ENCODE measurements at places on chromosomes 7 and 10. TPM values are rescaled to one million over a fixed set of nuclear protein-coding genes. Genes with fewer than 3 reads are reported as not detected.

The TUBAL3 gene
- total RNA-seq: not detected

DNA sequence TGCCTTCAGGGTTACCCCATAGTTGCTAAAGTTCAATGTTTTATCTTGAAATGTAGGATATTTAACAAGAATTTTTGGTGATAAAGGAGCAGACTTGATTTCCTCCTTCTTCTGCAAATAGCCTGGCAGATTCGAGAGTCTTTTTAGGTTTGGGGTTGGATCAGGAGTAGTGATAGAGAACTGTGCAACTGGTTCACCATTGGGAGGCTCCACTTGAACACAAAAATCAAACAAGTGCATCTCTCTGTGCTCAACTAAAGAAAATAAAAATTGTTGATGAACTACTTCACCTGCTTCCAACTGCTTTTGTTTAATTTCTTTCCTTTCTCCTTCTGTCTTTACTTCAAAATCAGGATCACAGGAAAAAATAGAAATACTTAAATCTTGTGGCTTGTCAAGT is 58.5 kb downstream of the MACC1 start:
- peak; percentile 39 for DNase-seq

DNA sequence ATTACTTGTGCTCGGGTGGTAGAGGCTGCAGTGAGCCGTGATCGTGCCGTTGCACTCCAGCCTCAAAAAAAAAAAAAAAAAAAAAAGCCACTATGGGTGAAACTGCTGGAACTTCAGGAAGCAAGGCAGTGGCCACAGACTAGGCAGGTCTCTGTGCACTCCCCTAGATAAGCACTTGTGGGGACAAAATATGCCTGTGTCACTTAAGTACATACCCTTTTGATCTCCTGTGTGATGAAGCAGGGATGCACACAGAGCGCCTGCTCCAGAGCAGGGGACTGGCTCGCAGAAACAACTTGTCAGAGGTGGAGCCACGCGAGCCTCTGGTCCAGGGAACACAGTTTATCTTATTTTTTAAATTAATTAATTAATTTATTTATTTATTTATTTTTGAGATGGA is 42.9 kb upstream of the PSAP start:
- no peak for DNase-seq

The LRRC27 gene
- 7.8 TPM for total RNA-seq

- DNase-seq: no peak
These were observed 739.4 kb upstream of the IGFBP3 start for GRCh38 chr7:46660402-46660980.

GRCh38 chr10:129057856-129058663 is 409.0 kb upstream of the MGMT start:
- DNase-seq: no peak

The SKIDA1 gene
- 0.83 TPM for total RNA-seq

DNA sequence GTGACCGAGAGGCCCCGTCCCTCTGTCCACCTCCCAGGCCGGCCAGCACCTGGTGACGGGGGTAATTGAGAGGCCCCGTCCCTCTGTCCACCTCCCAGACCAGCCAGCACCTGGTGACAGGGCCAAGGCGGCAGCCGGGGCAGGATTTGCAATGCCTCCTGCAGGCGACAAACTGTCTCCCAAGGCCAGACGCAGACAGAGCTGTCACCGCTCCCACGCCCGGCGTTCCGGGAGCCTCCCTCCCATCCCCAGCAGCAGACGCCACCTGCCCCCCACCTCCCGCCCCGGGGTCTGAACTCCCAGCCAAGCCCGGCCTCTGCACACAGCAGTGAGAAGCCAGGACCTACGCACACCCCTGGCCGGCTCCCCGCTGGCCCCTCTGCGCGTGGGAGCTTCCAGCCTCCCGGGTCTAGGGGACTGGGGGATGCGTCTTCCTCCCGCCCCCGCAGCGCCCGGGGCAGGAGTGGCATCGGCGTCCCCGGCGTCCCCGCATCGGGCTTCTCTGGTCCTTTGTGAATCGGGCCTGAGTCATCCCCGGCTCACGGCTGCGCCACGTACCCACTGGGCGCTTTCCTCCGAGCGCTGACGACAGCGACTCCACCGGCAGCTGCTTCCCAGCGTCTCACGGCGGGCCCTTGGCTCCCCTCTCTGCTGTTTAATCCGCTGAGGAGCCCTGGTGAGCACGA is 95.1 kb upstream of the DIP2C start:
- peak; percentile 76 for DNase-seq

The PTPN12 gene
- 137 TPM for total RNA-seq

The ACSL5 gene
- total RNA-seq: 0.76 TPM

The ZDHHC4 gene
- 31.3 TPM for total RNA-seq

The TMEM236 gene
- 0.24 TPM for total RNA-seq

The GALNT17 gene
- total RNA-seq: not detected

The RNF133 gene
- 0.93 TPM for total RNA-seq

GRCh38 chr7:82393076-82393839 is 50.3 kb downstream of the CACNA2D1 start:
- no peak for DNase-seq

DNA sequence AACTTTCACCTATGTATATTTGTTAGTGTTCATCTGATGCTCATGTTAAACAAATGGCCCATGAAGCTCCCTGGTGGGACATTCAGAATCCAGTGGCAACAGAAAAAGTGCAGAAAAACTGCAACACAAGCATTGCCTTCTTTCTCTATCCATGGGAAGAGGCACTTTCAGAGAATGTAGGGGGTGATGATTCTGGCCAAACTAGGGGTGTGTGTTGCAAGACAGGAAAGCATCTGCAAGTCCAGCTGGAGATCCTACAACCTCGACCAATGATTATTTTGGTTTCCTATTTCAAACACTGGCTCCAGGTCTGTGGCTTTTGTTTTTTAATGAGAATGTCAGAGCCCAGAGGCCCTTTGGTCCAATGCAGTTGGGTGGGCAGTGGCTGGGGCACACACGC is 198.7 kb downstream of the CXCL12 start:
- DNase-seq: no peak
